ENCODE measurements at places on chromosomes 12 and 14. TPM values are rescaled to one million over a fixed set of nuclear protein-coding genes. Genes with fewer than 3 reads are reported as not detected.

- no peak for DNase-seq
- no peaks in the 10 kb centered on the region for H3K27me3 ChIP-seq
- no peaks in the 10 kb centered on the region for H3K4me1 ChIP-seq
- H3K27ac ChIP-seq, result no peak overlapping the region
Observed at GRCh38 chr12:105453316-105453715, 122.8 kb downstream of the C12orf75 start.

Gene GOLT1B
- polyA plus RNA-seq, result 10.5 TPM

DNA sequence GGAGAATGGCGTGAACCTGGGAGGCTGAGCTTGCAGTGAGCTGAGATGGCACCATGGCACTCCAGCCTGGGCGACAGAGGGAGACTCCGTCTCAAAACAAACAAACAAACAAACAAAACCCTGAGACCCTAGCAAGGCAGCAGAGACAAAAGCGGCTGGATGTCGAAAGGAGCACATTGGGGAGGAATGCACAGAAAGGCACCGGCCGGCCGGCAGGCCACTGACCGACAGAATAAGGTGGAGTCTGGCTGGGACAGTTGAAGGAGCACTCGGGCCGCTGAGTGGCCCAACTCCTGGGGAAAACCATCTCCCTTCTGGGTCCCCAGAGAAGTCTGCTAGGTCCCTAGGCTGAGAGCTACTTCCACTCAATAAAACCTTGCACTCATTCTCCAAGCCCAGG is 256.2 kb downstream of the KIF21A start:
- H3K27me3 ChIP-seq, result no peaks in the 10 kb centered on the region
- no peak for DNase-seq
- no peak overlapping the region for H3K27ac ChIP-seq

GRCh38 chr12:82609234-82609914 is 77.3 kb upstream of the TMTC2 start:
- DNase-seq, result no peak
- H3K4me3 ChIP-seq, result no peak overlapping the region
- no peaks in the 10 kb centered on the region for H3K36me3 ChIP-seq
- H3K4me1 ChIP-seq, result peaks cover 10% of the 10 kb centered on the region
- H3K27ac ChIP-seq, result no peak overlapping the region

DNA sequence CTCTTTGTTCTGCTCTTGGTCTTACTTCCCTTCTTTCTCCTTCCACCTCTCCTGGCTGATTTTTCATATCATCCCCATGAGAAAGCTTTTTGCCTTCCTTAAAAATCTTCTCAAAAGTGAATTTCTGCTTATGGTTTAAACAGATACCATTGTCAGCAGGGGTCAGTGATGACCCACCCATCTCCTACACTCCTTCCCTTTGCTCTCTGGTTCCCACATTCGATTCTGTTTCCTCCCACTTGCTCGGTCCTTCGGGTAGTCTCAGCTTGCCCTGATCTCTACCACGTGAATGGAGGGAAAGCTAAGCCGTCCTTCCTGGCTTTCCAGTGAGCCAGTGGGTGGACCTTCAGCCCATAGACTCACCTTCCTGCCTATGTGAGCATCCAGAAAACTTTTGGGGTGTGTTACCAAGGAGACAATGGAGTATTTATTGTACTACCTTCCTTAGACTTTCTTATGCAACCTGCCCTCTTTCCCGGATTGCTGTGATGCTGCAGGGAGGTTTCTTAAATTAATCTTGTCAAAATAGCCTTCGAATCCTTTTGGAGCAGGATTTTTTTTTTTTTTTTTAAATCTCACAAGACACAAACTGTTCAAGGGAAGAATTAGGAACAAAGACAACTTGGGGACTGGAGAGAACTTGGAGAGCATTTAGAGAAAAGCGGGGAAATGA is 306.3 kb downstream of the CACNA1C start:
- no peak overlapping the region for H3K4me3 ChIP-seq
- no peak overlapping the region for H3K27ac ChIP-seq
- H3K36me3 ChIP-seq, result no peaks in the 10 kb centered on the region
- no peaks in the 10 kb centered on the region for H3K27me3 ChIP-seq
- DNase-seq, result no peak

Gene MAX
- polyA plus RNA-seq, result 29.0 TPM

DNA sequence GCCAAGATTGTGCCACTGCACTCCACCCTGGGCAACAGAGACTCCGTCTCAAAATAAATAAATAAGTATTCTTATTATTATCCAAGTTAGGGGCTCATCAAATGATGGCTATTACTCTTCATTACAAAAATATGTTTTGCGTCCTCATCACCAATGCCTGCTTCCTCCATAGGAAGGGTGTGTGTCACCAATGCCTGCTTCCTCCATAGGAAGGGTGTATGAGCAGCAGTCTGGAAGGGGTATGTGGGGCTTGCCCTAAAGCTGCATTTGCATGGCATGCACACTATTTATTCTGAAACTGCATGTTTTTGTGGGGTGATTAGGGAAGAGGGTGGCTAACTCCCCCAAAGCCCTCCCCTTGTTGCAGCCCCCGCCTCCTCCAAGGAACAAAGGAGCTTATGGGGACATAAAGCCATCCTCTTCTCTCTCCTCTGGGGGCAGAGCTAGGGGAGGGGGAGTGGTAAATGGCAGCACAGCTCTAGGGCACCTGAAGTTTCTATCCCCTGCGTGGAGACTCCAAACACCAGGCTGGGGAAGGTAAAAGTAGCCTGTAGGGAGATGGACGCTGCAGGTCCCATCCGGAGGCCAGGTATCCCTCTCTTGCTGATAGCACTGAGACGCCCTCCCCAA is 1.3 kb downstream of the CAMKK2 start:
- H3K27me3 ChIP-seq, result no peaks in the 10 kb centered on the region
- no peaks in the 10 kb centered on the region for H3K4me1 ChIP-seq
- H3K36me3 ChIP-seq, result no peaks in the 10 kb centered on the region
- no peak overlapping the region for H3K27ac ChIP-seq

DNA sequence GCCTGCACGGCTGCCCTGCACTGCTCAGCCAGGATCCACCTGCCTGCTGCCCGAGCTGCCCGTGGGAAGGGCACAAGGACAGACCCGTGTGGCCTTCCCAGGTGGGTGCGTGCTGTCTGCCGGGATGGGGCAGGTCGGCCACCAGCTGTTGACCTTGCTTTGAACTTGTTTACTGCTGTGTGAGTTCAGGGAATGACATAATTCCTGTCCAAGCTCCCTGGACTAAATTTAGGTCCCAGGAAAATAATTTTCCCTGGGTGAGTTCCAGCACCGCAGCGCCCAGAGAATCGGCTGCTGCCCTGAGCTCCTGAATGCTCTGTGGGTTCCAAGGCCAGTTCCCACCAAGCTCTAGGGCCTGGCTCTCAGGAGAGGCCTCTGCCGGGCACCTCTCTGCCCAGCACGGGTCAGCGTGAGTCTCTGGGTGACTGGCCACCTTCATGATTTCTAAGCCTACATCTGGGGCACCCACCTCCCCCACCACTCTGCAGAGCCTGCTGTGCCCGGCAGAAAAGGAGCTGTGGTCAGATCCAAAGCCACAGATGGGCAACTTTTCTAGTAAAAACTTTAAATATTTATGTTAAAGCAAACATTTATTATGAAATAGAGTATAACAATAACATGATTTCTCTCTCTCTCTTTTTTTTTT is 27.2 kb upstream of the MLXIP start:
- peak overlapping the region; percentile 58 for H3K27ac ChIP-seq
- no peaks in the 10 kb centered on the region for H3K36me3 ChIP-seq
- H3K4me3 ChIP-seq, result no peak overlapping the region
- DNase-seq, result peak; percentile 73
- peaks cover 22% of the 10 kb centered on the region for H3K4me1 ChIP-seq
